ENCODE measurements at places on chromosomes 12 and 14. TPM values are rescaled to one million over a fixed set of nuclear protein-coding genes. Genes with fewer than 3 reads are reported as not detected.
A peak's percentile ranks its signal among the peaks of the same experiment; 100 is the strongest.

TAS2R43 gene
- total RNA-seq = 8.5 TPM

GPN3 gene
- 15.4 TPM for total RNA-seq

CABP1 gene
- 1.3 TPM for total RNA-seq

TMEM117 gene
- 21.5 TPM for total RNA-seq

GRCh38 chr14:95294320-95294719 lies 25.4 kb downstream of the CLMN start:
- no peak for DNase-seq

DNA sequence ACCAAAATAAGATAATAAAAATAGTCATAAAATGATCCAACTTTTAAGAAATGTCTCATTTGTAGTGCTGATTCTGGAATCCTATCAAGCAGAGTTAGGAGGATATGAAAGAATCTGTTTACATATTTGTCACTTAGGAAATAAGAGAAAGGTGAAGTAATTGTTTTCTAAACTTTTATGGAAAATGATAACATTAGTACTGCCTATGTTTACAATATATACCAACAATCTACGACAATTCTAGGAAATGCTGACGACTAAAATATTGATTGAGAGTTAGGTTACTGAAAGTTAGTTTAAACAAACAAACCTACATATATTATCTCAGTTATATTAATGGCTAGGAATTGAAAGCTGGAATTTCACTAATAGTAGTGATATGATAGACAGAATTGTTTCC lies 18.0 kb downstream of the TSPAN19 start:
- no peak for DNase-seq

GRCh38 chr12:34597548-34598351 lies 575.5 kb downstream of the ALG10 start:
- no peak for DNase-seq

- no peak for DNase-seq
These were observed 33.7 kb upstream of the HELB start for GRCh38 chr12:66268562-66268961.

GRCh38 chr12:97601934-97602720 lies 139.5 kb downstream of the RMST start:
- no peak for DNase-seq

GRCh38 chr12:9039397-9039977 lies 50.1 kb downstream of the KLRG1 start:
- peak; percentile 26 for DNase-seq

- DNase-seq = no peak
These were observed 22.9 kb downstream of the DICER1 start for GRCh38 chr14:95134304-95134933.
